Cardiac muscle cell (in vitro differentiated cells and primary cell): ENCODE measurements at places on chromosomes 3 and 15. TPM values are rescaled to one million over a fixed set of nuclear protein-coding genes. Genes with fewer than 3 reads are reported as not detected.

Gene KNG1
- total RNA-seq: not detected in 2 replicates

DNA sequence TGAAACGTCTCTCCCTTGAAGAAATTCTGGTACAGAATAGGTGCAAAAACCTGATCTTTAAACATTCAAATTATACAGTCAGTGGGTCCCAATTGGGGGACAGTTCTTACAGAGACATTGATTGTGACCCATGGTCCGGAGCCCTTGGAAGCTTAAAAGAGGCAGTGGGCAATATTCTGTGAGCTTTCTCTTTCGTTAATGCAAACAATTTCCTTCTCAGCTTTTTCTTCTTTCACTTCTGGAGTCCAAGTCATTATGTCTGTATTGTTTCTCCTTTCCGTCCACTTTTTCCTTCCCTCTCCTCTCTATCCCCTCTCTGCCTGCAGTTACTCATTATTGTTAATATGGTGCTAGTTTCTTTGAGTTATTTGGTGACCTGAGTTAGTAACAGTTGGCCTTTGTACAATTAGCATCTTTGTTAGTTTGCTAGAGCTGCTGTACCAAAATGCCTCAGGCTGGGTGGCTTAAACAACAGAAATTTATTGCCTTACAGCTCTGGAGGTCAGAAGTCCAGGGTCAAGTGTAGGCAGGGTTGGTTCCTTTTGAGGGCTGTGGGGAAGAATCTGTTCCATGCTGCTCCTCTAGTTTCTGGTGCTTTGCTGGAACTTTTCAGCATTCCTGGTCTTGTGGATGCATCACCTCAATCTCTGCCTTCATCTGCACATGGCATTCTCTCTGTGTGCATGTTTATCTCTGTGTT lies 102.6 kb downstream of the GMPS start:
- no peak for DNase-seq

Gene SKOR1
- 0.85 and 1.1 TPM in 2 replicates for total RNA-seq

Gene CLPX
- total RNA-seq: 37.5 and 55.2 TPM in 2 replicates

- no peak for DNase-seq
Measured at GRCh38 chr3:126014252-126014651, 45.3 kb downstream of the ROPN1B start.

DNA sequence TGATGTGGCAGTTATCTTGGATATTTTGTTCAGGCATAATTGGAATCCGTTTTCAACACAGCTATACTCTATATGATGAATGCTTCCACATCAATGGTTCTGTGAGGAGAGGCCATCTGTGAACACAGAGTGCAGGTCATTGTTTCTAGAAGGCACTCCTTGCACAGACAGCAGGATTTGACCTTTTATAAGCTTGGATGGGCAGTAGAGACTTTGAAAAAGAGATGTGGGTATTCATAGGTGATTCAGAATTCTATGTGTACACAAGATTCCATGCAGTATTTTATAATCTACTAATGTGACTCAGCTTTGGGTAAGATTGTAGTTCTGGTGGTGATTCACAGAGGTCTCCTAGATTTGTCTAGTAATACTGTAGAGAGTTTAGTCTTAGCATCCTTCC lies 12.5 kb downstream of the ARPP21 start:
- peak; percentile 40 for DNase-seq

- peak; percentile 74 for DNase-seq
Measured at GRCh38 chr15:71780115-71780976, 30.0 kb upstream of the NR2E3 start.

Gene CCR3
- not detected in 2 replicates for total RNA-seq

DNA sequence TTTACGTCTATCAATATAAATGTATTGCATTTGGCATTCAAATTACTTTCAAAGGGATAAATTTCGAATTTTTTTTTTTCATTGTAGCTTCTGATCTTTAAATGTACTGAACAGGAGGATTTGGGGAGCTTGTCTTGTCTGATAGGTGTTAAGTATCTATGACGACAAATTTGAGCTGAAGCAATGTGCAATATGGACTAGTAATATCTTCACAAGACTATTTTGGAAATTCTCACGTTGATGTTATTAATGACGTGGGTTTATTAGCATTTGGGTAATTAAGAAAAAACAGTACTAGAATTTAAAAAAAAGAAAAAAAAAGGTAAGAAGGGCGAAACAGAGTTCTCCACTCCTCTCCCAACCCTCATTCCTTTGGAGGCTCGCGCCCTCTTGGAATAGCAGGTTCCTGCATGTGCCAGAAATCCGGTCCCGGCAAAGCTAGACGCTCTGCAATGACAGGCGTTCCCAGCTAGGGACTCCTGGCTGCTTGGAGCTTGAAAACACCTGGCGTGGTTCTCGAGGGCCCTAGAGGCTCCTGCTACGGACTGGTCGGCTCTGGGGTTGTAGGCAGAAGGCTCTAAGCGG lies 648 bp upstream of the P2RY1 start:
- DNase-seq: no peak

- DNase-seq: no peak
Measured at GRCh38 chr15:99017322-99017701, 9.7 kb upstream of the PGPEP1L start.

GRCh38 chr3:138113326-138113725 lies 2.1 kb downstream of the DZIP1L start:
- no peak for DNase-seq

Gene SLC27A2
- total RNA-seq: not detected in 2 replicates

DNA sequence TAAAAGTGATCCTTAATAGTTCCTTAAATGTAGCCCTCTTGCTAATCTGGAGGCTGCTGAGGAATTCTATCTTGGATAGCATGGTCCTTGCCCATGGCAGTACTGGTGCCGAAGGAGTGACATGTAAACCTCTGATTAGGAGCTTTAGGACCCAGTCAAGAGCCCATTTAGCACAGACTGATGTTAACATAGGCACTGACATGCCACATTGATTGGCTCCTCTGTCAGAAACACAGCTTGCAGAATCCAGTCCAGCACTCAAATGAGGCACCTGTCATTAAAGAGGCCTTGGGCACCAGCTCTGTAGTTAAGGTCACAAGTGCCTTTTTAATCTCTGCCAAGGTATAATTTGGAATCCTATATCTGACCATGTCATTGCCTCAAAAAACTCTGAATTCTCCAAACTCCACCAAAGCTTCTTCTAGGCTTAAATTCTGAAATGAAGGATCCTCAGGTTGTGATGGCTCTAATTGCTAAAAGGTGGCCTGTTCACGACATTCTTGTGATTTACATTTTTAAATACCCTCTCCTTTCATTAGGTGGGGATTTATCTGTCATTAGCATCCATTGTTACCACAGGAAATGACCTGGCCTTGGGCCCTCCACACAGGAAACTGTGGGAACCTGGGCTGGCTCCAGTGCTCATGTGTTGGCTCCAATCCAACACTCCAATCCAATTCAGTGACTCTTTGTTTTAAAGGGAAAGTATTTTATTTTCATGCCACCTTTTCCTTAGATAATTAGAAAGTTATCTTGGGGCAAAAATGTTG lies 57.3 kb upstream of the RNF7 start:
- peak; percentile 74 for DNase-seq

DNA sequence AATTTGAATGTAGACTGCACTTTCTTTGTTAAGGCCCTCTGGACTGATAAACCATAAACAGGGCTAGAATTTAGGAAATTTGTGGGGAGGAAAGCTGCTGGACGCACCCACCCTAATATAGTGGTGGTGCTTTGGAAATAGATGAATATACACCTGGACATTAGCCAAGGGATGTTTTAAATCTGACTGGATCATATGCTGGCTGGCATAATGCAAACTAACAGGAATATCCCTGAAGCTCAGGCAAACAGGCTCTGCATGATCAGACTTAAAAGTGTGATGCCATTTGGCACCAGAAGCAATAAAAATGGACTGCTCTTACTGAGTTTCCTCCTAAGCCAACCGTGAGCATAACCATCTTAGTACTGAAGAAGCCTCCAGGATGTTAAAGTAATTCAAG lies 465.8 kb upstream of the ROBO1 start:
- no peak for DNase-seq

Gene CKMT1B
- 1.5 and 3.8 TPM in 2 replicates for total RNA-seq

- no peak for DNase-seq
Measured at GRCh38 chr15:68100194-68100593, 46.1 kb downstream of the PIAS1 start.

Gene WDR82
- total RNA-seq: 30.7 and 36.6 TPM in 2 replicates

DNA sequence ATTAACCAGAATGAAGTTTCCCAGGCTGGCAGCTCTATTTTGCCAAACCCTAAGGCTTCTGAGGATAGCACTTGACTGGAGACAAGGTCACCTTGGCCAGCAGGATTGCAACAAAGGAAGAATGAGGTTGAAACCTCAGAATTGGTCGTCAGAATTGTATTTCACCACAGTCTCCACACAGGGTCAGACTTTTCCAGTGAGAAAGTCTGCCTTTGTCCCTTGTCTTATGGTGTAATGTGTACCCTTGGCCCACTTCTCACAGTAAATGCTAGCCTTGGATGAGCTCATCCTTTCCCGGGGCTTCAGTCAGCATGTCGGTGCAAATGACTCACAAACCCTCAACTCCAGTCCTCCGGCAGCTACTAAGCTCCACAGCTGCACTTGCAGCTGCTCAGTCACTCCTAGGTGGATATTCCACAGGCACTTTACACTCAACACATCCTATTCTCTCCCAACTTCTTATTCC lies 19.7 kb downstream of the SSR3 start:
- DNase-seq: peak; percentile 99

DNA sequence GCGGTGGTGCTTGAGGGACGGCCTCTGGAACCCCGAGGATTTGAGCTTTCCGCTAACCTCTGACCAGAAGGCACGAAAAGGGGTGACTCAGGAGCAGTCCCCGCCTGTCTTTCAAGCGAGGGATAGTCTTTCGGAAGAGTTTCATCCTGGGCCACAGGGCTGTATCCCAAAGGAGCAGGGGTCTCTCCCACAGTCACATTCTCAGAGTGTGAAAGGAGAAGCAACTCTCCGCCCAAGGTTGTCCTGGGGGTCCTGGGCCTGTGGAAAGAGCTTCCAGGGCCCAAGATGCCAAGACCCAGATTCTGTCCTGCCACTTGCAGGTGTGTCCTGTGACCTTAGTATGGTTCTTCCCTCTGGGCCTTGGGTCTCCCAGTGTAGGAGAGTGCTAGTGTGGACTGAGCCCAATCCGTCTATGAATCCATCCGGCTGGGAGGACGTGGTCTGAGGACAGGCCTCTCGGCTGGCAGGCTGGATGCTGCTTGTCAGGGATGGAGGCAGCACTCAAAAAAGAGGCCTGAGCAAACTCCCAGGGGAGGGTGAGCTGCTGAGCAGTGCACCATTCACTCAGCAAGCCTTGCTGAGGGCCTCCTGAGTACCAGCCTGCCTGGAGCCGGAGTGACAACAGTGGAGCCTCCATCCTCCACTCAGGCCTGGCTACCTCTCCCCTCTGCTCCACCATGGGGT lies 1.6 kb upstream of the DUSP7 start:
- no peak for DNase-seq

DNA sequence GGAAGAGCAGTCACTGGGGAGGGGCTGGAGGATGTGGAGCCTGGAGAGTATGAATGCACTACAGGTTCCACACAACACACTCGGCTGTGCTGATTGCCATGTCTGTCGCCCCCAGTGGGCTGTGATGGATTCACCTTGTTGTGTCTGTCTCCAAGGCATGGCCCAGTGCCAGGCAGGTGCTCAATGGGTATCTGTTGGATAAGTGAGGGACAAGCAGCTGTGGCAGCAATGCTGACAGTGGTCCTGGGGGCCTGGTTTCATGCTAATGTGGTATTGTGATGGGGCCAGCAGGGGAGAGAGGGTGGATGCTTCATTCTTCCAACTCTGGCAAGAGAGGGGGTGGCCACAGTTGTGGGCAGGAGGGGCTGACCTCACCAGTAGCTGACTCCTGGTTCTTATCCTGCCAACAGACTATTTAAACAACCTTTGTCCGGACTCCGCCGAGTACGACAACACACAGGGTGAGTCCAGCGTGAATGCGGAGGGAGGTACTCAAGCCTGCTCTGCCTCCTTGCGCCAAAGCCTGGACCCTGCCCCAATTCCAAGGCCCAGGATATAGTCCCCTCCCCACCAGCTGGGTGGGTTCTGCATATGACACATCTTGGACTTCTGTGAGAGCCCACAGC lies 47.3 kb upstream of the NR2C2 start:
- DNase-seq: no peak

GRCh38 chr3:48879994-48880377 lies 18.7 kb downstream of the SLC25A20 start:
- no peak for DNase-seq

- DNase-seq: no peak
Measured at GRCh38 chr3:69500604-69501003, 114.7 kb upstream of the FRMD4B start.

DNA sequence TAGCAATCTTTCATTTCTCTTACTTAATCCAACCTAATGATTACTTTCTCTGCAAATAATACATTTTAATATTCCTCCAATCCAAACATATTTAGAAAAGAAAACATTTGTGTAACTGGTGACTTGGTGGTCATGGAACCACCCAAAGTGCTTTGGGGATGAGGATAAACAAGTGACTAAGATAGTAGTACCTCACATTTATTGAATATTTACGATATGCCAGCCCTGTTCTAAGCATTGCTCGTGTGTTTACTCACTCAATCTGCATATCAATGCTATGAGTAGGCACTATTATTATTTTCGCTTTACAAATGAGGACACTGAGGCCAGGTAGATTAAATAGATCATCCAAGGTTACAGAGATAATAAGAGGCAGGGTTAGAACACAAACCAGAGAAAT lies 189.5 kb downstream of the SHOX2 start:
- no peak for DNase-seq

DNA sequence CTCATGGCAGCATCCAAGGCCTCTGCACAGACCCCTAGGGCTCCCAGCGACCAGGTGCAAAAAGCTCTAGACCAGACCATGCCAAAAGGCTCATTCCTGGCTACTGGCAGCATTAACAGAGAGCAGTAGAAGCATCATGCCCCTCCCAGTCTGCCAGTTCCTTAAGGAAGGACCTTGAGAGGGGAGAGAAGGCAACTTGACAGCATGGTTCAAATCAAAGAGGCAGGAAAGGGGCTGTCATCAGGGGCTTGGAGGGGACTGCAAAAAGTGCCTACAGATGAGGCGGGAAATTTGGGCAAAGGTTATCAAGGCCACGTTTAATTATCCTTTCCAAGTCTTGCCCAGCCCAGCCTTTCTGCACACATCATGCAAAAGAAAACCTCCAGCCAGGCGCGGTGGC lies 64.7 kb downstream of the SSUH2 start:
- DNase-seq: no peak
